BJ (cell line): ENCODE measurements at places on chromosomes 3 and 15.

DNA sequence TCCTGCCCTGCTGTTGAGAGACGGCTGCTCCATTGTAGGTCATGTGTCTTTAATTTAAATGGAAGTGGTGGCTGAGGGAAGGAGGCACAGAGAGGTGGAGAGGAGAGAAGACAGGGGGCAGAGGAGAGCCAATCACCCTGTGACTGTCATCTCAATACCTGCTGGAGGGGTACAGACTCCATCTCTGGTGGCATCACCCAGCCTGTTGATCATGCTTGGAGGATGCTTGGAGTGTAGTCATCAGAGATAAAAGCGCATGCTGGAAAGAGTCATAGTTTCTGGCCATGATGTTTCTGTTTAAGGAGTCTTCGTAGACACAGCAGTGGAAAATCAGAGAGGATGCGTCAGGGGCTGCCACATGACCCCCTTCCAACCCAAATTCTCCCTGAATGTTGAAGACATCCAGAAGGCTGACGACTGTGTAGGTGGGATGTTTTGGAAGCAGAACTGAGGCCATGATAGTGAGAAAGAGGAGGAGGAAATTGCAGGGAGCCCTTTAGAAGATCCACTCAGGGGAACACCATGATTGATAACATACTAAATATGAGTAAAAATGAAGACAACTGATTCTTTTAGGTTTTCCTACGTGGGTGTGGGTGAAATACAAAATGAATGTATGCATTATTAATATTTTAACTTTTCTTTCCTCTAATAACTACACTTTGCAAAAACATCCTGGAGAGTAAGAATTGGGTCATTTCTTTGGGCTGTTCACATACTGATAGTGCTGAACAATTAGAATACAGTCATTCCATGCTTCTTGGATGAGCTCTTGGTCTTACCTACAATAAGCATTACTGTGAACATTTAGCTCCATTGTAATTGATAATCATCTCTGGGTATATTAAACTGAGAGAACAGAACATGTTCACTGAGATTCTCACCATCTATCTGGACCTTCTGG, 210.6 kb upstream of the ATP10A start:
- DNase-seq: no peak

DNA sequence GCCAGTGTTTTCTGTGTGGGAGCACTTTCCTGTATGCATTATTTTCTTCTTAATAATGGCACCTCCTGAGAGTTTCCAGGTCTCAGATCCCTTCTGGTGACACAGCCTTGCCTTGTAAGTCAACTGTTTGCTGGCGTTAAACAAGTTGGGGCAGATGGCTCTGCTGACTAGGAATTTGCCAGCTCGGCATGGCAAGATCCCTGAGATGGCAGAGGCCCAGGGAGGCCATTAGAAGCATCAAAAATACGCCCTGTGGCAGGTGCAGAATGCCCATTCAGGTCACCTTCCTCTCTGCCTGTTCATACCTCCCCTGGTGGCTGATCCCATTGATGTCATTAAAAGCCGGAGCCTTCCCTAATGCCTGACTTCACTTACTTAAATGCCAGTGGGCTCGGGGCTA, 320.9 kb upstream of the CTDSPL start:
- no peak for DNase-seq

DNA sequence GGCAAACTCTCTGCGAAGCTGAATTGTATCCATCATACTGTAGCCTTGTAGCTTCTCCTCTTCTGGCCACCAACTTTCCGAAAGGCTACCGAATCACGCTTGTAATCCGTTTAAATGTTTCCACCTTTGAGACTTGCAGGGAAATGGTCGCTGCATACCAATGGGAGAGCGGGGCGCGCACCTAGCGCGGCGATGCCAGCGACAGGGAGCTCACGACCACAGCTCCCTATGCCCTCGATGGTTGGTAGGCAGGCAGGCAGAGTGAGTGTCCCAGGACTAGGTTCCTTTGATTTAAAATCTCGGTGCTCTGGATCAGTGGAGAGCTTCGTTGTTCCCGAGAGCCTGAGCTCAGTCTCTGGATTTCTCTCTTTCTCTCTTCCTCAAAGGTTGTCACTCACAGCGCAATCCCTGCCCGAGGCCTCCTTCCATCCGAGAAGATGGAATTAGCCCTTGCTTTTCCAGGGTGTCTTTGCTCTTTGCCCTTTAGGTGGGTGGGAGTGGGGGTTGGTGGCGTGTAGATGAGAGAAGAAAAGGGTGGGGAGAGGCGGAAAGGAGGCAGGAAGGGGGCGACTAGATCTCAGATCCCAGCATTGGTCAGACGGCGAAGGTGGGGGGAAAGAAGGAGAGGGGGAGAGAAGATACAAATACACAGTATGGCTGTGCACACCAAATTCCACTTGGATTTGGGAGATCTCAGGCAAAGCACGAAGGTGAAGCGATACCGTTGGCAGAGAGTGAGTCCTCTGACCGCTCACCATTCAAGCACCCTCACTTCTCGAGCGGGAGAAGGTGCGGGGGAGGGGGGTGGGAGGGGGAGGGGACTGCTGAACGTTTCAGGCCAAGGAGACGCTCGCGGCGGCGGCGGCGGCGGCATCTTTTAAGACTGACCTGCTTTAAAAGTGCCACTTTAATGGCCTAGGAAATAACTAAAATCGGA, at the start of gene SLITRK3:
TSS of gene SLITRK3 (minus strand) at position 745 of the 937 bp plus-strand sequence. CDS start 5,554 bp downstream, outside the sequence.
- no peak for DNase-seq

GRCh38 chr3:56979791-56980190, 80.7 kb upstream of the SPATA12 start:
- DNase-seq: no peak

GRCh38 chr3:53815651-53816050, 30.6 kb downstream of the CHDH start:
- DNase-seq: no peak

DNA sequence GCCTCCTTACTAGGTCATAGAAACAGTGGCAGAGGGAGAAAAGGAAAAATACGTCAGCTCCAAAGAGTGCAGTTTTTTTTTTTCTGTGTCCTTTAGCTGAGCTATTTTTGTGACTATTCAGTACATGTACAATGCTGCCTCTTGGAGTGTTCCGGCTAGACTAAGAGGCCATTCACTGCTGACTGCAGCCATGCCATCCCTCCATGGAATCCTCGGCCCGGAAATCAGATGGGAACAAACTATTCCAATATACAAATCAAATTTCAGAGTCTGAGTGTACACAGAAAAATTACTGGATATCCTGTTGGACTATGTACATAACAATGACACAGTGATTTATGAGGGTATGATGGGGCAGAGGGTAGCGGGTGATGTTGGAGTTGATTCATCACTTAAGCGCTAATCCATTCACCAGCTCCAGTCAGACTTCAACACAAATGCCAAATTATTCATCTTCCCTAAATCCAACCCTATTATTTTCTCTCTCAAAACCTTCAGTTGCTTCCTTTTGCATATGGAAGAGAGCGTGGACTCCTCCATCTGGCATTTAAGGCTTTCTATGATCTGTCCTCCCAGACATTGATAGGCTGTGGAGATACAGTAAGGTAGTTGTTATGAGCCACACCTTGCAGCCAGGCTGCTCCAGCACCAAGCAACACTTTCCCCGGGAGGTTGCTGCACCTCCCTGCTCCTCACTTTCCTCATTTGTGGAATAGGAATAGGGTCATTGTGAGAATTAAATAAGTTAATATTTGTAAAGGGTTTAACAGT, 109.1 kb downstream of the LPP start:
- peak; percentile 42 for DNase-seq

DNA sequence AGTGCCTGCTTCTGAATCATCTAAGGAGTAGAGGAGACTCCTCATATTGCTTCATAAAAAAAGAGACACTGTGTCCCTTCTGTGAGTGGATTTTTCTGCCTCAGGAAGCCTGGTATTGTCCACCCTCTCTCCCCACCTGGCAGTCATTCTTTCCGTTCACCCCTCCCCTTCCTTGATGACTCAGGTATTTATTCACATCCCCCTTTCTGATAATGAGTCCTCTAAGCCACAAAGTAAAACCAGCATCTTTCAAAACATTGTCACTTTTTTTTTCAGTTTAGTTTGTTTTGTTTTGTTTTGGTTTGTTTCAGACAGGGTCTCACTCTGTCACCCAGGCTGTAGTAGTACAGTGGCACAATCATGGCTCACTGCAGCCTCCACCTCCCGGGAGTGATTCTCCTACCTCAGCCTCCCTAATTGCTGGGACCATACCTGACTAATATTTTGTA, 65.2 kb upstream of the UBE2E1 start:
- no peak for DNase-seq

DNA sequence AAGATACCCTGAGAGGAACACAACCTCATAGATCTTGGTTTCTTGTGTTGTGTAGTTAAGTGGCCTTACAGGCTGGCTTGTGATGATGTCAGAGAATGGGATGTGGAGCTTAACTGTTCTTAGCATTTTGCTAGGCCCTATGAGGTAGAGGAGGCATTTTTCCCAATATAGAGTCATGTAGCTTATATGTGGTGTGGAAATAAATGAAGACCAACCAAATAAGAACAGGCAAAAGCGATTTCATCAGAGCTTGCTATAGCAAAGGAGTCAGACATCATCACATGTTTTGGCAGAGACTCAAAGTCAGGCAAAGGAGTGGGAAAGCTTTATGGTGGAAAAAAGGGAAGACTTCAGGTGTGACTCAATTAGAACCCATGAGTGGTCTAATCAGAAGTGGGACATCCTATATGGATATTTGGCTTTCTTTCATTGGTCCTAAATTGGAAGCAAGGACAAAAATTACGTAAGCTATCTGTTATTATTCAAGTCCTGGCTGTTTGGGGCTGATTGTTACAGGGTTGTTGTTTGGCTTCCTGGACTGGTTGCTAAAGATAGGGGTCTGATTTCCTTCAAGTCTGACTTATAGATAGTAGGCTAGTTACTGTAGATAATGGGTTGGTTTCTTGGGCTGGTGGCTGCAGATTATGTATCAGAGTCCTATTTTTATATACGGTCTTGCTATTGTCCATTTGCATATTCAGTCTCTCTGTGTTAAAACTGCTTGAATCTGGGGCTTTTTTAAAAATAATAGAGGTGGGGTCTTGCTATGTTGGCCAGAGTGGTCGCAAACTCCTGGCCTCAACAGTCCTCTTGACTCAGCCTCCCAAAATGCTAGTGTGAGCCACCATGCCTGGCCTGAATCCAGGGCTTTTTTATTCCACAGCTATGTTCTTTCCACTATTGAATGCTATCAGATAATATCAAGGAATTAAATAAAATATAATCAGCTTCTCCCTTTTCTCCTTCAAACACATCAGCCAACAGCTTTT, 30.3 kb upstream of the SETD2 start:
- no peak for DNase-seq

GRCh38 chr3:140540262-140540661, 137.6 kb upstream of the TRIM42 start:
- no peak for DNase-seq
